Myometrial cell (primary cell): ENCODE measurements at places on chromosomes 1 and 21. TPM values are rescaled to one million over a fixed set of nuclear protein-coding genes. Genes with fewer than 3 reads are reported as not detected.

TRAF3IP3 gene
- total RNA-seq = not detected in 2 replicates

CA14 gene
- total RNA-seq = not detected in 2 replicates

AMY1A gene
- total RNA-seq = not detected in 2 replicates

KRTAP7-1 gene
- total RNA-seq = not detected in 2 replicates

NHLH1 gene
- total RNA-seq = not detected in 2 replicates

CSF3R gene
- not detected in 2 replicates for total RNA-seq

FABP3 gene
- 126 and 155 TPM in 2 replicates for total RNA-seq

MARK1 gene
- 0.18 and 0.29 TPM in 2 replicates for total RNA-seq
